Motor neuron (in vitro differentiated cells): ENCODE measurements at places on chromosomes 4 and X. TPM values are rescaled to one million over a fixed set of nuclear protein-coding genes. Genes with fewer than 3 reads are reported as not detected.

DNA sequence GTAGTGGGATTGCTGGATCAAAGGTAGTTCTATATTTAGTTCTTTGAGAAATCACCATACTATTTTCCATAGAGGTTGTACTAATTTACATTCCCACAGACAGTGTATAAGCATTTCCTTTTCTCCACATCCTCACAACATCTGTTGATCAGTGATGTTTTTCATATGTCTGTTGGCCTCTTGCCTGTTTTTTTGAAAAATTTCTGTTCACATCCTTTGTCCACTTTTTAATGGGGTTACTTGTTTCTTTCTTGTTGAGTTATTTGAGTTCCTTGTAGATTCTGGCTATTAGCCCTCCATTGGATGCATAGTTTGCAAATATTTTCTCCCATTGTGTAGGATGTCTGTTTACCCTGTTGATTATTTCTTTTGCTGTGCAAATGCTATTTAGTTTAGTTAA is 72.6 kb downstream of the STOX2 start:
- no peak for ATAC-seq

DNA sequence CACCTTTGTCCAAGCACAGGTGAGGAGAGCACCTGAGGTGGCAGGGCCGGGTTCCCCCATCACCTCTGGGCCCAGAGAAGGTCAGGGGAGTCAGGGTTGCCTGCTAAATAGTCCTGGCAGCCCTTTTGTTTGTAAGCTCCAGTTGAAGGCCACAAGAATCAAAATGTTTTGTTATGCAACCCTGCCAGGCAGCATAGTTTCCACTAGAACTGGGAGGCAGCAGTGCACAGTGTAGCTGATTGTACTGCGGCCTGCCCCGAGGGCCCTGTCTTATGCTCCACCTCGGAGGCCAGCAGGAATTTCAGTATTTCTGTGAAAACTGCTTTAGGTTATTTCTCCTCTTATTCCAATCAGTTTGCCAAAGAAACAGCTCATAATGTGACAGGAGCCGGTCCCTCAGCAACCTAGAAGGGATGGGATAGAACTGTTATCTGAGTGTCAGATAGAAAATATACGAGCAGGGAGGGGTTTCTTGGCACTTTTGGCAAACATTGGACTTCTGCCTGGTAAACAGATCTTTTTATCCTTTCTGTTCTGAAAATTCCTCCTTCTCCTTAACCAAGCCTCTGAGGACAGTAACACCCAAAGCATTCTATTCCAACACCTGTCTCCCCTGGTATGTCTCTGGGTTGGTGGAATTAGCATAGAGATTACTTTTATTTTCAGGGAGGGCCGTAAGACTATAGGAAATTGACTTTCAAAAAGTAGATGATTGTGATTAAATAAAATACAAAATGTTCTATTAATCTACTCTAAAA is 93.6 kb downstream of the LNX1 start:
- peak; percentile 99 for ATAC-seq

- no peak for ATAC-seq
These were observed 74.0 kb downstream of the GASK1B start for GRCh38 chr4:158098802-158099201.

- no peak for ATAC-seq
These were observed 381.9 kb downstream of the IL1RAPL1 start for GRCh38 chrX:28969126-28969525.

DNA sequence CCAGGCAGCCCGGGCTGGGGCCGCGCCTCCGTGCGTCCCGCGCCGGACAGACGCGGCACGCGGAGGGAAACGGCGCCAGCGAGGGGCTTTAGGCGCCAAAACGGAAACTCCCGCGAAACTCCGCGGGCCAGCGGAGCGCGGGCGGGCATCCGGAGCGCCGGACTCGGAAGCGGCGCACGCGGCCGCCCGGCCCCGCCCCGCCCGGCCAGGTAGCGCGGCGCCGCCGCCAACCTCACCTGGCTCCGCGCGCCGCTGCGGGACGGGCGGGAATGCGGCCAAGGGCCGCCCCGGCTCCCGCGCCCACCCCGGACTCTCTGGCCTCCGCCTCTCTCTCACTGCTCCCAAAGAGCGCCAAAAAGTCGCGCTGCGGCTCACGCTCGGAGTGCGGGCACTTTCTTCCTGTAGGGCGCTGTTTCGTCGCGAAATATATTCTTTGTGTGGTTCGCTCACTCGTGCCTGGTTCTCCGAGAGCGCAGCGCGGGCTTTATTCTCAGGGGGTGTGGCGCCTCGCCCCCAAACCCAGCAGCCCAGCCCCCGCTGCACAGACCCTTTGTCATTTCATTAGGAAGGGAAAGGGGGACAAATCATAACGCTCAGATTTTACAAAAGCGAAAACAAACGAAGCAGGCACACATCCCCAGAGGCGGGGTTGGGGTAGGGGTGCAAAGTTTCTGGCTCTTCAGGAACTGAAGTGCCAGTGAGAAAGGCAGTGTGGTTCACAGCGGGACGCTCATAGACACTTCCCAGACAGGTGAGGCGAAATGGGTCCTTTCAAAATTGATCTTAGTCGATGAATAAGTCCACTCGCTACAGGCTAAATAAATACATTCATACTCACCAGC is 961 bp upstream of the MBNL3 start:
- peak; percentile 52 for ATAC-seq

DNA sequence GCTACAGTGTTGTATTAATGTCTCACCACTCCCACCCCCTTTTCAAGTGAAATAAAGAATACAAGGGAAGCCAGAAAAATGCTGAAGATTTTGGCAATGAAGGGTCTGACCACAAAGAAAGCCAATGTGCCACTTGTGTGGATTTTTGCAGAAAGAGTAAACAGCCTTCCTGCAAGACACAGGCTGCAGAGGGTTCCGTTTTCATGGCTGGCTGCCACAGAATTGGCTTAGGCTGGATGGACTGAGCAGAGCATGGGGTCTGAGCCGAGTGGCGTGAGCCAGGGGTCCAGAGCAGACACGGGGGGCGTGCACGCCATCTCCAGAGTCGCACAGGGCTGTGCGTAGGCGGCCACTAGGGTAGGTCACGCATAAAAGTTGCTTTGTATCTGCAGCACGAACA is 69.2 kb downstream of the MTNR1A start:
- peak; percentile 68 for ATAC-seq

GRCh38 chrX:153608806-153609205 is 9.9 kb upstream of the CCNQ start:
- ATAC-seq = no peak

DNA sequence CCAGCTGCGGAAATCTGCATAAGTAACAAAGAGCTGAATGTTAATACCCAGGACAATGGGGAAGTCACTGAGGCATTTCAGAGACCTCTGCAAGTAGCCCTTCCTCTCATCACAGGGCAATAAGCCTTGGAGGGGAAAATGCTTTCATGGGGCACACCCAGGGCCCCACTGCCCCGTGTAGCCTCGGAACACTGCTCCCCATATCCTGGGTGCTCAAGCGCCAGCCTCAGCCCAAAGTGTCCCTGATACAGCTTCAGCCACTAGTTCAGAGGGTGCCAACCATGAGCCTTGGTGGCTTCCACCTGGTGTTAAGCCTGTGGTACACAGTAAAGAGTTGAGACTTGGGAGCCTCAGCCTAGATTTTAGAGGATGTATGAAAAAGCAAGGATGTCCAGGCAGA is 402.8 kb upstream of the CXorf51A start:
- ATAC-seq = no peak

DNA sequence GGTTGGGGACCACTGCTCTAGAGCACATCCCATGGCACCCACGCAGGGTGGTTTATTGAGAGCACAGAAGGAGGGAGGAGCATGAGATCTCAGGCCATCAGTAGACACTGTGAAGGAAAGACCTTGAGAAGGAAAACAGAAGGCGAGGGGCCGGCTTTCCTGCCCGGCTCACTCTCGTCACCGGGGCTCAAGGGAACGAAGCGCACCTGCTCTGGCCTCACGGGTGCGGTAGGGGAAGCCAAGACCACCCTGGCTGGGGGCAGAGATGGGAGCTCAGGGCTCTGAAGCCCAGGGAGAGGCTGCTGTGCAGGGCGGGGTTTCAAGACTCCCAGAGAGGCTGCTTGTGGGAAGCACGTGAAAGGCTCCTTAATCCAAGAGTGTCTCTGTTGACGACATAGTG is 105.9 kb downstream of the TNIP2 start:
- no peak for ATAC-seq

- ATAC-seq = no peak
These were observed 114.1 kb downstream of the FAM9B start for GRCh38 chrX:8919801-8920200.

- ATAC-seq = no peak
These were observed 356.1 kb downstream of the HNRNPD start for GRCh38 chr4:82017680-82018079.

- ATAC-seq = no peak
These were observed 25.6 kb upstream of the MSANTD1 start for GRCh38 chr4:3223346-3223745.

DNA sequence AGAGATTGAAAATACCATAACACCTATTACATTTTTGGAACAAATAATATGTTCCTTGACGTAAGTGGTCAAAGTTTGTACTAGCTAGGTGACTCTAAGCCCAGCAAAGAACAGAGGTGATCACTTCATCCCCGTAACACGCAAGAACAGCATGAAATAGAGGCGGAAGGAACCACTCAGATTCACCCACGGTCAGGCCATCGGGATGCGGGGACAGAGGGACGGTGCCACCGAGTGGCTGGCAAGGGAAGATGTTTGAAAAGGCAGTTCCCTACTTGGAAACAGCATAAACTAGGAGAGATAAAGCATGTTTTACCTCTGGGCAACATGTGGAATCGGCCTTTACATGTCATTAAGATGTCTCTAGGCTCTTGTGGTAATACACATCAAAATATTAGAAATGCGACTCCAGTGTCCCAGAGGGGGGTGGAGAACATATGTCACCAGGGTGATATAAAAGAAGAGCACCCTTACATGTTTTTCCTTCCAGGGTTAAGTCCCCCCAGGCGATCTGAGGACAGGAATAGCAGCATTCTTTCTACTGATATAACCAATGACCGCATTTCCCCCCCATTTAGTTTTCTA is 84.0 kb downstream of the PHKA2 start:
- ATAC-seq = peak; percentile 45

- ATAC-seq = no peak
These were observed 20.7 kb downstream of the RAB40AL start for GRCh38 chrX:102957751-102958150.

GRCh38 chrX:19840899-19841648 is 46.3 kb downstream of the SH3KBP1 start:
- ATAC-seq = no peak

GRCh38 chr4:26566133-26566532 is 17.8 kb upstream of the TBC1D19 start:
- ATAC-seq = no peak

- no peak for ATAC-seq
These were observed 142.1 kb downstream of the TBL1X start for GRCh38 chrX:9606971-9607370.

DNA sequence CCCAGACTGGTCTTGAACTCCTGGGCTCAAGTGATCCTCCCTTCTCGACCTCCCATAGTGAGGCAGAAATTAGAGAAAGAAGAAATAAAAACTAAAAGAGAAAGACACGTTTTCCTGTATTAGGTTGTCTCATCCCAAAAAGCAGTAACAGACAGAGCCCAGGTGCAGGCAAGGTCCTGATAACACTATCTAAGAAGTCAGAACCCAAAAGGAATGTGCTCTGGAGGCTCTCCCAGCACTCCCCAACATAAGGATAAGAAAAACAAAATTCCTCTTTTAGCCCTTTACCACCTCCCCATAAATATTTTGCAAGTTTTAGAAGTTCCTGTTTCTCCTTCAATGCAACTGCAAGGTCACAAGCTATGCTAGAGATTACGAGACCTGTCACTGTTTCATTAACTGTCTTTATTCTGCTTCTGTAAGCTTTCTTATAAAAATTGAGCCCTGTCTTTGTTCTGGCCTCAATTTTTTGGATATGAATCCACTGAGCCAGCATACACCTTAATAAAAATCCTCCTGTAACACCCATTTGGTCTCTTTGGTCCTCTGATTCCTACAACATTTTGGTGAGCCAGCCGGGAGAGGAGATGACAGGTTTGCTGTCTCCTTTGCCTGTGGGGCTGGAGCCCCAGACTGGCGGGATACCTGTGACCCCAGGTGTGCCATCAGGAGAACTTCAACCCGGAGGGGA is 25.9 kb downstream of the LIAS start:
- no peak for ATAC-seq

- ATAC-seq = no peak
These were observed 14.9 kb downstream of the RPGR start for GRCh38 chrX:38312436-38312835.

CXorf49 gene
- not detected in 2 replicates for total RNA-seq

UBL4A gene
- 31.4 and 31.5 TPM in 2 replicates for total RNA-seq

CDKN2AIP gene
- total RNA-seq = 24.9 and 27.0 TPM in 2 replicates

DCAF8L2 gene
- not detected in 2 replicates for total RNA-seq

ERCC6L gene
- total RNA-seq = 5.4 and 5.6 TPM in 2 replicates

AKAP4 gene
- not detected in 2 replicates for total RNA-seq

GYPB gene
- not detected in 2 replicates for total RNA-seq

STARD8 gene
- 3.4 and 3.7 TPM in 2 replicates for total RNA-seq

F11 gene
- total RNA-seq = 0.30 and 0.57 TPM in 2 replicates

ATOH1 gene
- 0.09 TPM in 1 of 2 replicates, not detected in the other for total RNA-seq

SSX7 gene
- not detected in 2 replicates for total RNA-seq
